ENCODE measurements at places on chromosomes 12 and 14. TPM values are rescaled to one million over a fixed set of nuclear protein-coding genes. Genes with fewer than 3 reads are reported as not detected.

Gene NRIP2
- total RNA-seq = not detected

Gene EXD2
- 6.2 TPM for total RNA-seq

Gene C1RL
- 11.5 TPM for total RNA-seq

Gene OTOGL
- 0.56 TPM for total RNA-seq

Gene BEGAIN
- total RNA-seq = 0.24 TPM

Gene KRT80
- 0.05 TPM for total RNA-seq

Gene VDR
- 3.0 TPM for total RNA-seq

Gene GPR84
- 4.0 TPM for total RNA-seq

Gene CLEC1A
- total RNA-seq = not detected

Gene GPRC5A
- total RNA-seq = 3.5 TPM

Gene CCND2
- 260 TPM for total RNA-seq

Gene RNF10
- total RNA-seq = 118 TPM

Gene VWF
- total RNA-seq = 0.23 TPM

Gene ARMH4
- not detected for total RNA-seq

Gene NTF3
- not detected for total RNA-seq

Gene STXBP6
- total RNA-seq = 1.7 TPM

Gene INSM2
- total RNA-seq = not detected

Gene GSKIP
- total RNA-seq = 18.9 TPM

Gene GPR65
- total RNA-seq = 8.2 TPM

Gene SERPINA9
- not detected for total RNA-seq

Gene GPX2
- 0.85 TPM for total RNA-seq

Gene SLCO1B3
- not detected for total RNA-seq

Gene DPF3
- 3.2 TPM for total RNA-seq

Gene CISTR
- not detected for total RNA-seq

Gene FRMD6
- 3.9 TPM for total RNA-seq

Gene IL22
- total RNA-seq = not detected

Gene TMEM119
- not detected for total RNA-seq

Gene FICD
- total RNA-seq = 7.9 TPM

Gene COX8C
- total RNA-seq = not detected

Gene GUCY2C
- 0.08 TPM for total RNA-seq

Gene AJUBA
- total RNA-seq = 0.90 TPM

Gene ATF7IP
- total RNA-seq = 60.7 TPM

Gene C12orf50
- not detected for total RNA-seq

Gene TMEM233
- not detected for total RNA-seq

Gene RPGRIP1
- total RNA-seq = not detected

Gene PLEKHA5
- 0.33 TPM for total RNA-seq

Gene RIMBP2
- total RNA-seq = 0.41 TPM

Gene ZC2HC1C
- total RNA-seq = 1.7 TPM

Gene TMEM132D
- total RNA-seq = 0.03 TPM
